ENCODE measurements at places on chromosomes 12 and 14.

- no peak for DNase-seq
Measured at GRCh38 chr14:99790978-99791376, 2.2 kb upstream of the EML1 start.

DNA sequence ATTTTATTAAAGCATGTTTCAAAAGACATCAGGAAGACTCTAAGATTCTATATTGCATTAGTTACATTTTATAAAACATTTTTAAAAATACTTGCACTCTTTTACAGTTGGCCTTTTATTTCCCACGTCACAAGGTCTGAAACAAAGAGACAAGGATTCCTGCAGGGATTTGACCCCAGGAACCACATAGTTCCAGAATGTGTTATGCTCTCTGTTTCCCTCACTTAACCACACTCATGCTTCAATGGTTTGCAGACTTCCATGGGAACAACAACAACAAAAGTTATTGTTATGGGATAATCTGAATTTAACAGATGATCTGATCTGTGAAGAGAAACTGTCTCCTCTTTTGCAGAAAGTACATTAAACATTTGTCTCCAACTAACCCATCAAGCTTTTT, 104.3 kb upstream of the PPFIA2 start:
- DNase-seq = no peak

- DNase-seq = no peak
Measured at GRCh38 chr12:75735853-75736252, 224.4 kb upstream of the KRR1 start.

GRCh38 chr12:61821381-61821780, 438.8 kb upstream of the USP15 start:
- no peak for DNase-seq

- DNase-seq = no peak
Measured at GRCh38 chr14:99538275-99538674, 57.1 kb downstream of the CCNK start.

DNA sequence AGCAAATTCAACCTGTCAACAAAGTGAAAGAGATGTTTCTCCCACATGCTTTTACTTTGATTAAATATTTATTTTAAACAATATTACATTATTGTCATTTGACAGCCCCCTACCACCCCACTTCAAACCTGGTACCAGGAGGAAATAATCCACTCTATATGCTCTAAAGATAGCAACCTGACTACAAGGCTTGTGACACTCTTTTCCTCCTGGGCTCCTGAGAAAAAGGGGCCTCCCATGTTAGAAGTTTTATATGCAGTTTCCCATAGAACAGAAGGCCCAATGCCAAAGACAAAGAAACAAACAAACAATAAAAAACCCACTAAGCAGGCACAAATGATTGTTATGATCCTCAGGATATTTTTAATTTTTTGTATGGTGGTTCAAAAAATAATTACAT, 73.6 kb downstream of the RPS29 start:
- no peak for DNase-seq

- DNase-seq = no peak
Measured at GRCh38 chr12:2539938-2540337, 254.8 kb upstream of the FKBP4 start.

- no peak for DNase-seq
Measured at GRCh38 chr12:129028844-129029243, 175.6 kb downstream of the GLT1D1 start.

DNA sequence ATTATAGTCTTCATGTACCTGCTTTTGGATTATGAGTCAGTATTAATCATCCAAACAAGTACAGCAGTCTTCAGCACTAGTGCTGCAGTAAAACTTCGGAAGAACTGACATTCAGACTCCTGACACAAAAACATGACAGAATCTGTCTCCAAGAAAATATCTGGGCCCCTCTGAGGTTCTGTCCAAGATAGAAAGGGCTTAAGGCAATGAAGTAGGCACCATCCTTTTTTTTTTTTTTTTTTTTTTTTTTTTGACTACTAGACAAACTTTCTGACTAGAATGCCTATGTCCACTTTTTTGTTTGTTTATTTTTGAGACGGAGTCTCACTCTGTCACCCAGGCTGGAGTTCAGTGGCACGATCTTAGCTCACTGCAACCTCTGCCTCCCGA, 112.5 kb downstream of the MED13L start:
- peak; percentile 49 for DNase-seq

DNA sequence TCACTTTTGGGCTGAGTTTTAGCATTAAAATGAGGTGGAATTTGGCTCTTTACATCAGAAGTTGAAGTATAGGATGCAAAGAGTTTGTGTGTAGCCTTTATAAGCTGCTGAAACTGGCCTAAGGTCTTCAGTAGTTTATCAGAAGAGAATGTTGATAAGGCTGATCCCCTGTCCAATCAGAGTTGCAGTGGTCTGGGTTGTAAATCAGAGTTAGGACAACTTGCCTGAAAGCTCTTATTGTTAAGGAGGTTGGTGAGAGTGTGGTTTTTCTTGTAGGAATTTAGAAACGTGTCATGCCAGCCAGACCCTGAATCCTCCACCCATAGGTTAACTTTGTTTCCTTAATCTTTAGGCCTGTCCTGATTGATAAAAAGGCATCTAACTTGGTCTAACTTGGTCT, 143.5 kb downstream of the ST8SIA1 start:
- DNase-seq = no peak

DNA sequence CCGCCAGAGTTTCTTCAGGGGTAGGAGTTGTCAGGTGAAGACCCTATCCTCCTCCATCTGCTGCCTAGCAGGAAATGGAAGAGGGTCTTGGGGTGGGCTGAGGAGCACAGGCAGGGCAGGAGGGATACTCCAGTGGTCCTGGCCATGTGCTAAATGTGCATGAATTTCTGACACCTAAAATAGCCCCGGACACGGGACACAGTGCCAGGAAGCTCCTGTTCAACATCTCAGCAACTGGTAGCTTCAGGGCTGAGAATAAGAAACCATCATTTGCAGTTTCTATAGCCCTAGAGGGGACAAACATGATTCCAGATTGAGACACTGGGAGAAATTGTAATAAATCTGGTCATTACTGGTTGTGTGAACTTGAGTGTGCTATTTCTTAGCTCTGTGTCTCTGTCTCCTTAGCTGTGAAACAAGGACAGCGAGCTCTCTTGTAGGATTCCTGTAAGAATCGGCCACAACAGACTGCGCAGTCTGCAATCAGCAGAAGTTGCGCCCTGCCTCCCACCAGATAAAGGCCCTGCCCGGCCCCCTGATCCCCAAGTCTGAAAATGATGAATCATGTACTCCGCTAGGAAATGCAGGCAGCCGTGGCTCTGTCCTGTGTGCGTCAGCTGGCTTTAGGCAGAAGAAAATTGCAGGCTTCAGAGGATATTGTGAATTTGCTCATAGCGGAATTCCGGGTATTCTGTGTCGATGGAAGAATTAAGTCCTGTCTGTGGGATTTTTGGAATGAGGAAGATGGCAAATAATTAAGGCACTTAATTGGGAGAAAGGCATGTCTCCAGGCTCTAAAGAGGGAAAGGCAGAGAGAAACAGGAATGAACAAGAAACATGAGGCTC, 35.2 kb upstream of the MEG3 start:
- peak; percentile 86 for DNase-seq

DNA sequence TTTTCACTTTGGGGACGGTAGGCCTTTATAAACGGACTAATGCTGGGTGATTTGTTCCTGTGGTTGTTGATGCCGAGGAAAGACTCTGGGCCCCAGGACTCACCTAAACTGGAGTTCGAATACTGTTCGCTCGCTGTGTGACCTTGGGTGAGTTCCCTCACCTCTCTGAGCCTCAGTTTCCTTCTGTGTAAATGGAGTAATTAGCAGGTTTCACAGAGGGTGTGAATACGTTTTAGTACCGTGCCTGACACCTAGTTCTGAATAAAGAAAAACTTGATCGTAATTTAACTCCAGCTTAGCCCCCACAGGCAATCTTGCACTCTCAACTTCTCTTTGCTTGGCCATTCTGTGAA, 505 bp downstream of the UBE3B start:
- DNase-seq = no peak

DNA sequence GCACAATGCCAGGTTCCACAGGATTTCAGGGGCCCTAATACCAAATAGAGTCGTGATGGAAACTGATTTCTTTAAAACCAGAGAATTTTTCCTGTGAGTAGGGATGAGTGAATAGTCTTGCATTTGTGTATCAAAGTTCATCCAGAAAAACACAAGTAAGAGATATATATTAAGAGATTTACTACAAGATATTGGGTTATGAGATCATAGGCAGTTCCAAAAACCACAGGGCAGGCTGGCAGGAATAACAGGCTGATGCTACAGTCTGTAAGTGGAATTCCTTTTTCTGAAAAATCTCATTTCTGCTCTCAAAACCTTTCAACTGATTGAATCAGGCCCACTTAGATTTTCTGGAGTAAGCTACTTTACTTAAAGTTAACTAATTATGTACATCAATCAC, 1756.2 kb upstream of the SEL1L start:
- peak; percentile 18 for DNase-seq

DNA sequence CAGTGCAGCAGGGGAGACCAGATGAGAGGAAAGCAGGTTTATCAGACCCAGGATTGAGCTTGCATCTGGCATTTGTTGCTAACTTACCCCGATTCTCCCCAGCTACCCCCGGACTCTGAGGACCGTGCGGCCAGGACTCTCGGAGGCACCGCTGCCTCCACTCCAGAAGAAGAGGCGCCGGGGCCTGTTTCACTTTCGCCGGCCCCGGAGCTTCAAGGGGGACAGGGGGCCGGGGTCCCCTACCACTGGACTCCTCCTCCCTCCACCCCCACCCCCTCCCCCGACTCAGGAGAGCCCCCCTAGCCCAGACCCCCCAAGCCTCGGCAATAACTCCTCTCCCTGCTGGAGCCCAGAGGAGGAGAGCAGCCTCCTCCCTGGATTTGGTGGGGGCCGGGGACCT, 6.5 kb upstream of the CPNE6 start:
- no peak for DNase-seq

DNA sequence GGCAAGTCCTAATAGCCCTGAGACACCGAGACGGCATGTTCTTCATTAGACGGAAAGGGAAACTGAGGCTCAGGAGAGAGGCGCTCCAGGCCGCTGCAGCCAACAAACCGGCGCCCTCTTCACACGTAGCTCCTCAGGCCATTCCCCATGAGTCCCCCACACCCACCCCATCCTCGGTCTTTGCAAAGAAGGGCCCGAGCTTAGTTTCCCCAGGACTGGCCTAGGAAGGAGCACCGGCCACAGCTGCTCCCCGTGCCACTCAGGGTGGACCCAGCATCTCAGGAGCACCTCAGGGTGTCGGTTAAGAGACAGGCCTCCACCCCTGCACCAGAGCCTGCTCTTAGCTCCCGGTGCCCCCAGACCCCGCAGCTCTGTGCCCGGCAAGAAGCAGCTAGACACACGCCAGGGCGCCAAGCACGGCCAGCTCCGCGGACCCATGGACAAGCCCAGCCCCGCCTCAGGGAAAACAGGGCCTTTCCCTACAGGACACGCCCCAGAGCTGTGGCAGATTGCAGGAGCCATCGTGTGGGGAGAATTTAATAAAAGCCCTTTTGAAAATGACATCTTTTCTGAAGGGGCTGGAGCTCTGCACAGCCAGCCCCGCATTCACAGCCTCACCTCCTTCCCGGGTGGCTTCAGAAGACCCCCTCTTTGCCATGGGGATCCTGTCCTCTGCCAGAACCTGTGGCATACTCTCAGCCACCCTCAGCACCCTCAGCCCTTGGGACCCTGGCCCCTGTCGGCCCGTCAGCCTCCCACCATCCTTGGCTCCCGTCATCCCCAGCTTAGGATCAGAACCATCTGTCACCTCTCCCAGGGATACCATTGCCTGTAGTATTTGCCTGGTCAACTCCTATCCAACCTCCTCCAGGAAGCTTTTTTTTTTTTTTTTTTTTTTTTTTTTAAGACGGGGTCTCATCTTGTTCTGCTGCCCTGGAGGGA, 59.7 kb downstream of the LGMN start:
- DNase-seq = no peak

DNA sequence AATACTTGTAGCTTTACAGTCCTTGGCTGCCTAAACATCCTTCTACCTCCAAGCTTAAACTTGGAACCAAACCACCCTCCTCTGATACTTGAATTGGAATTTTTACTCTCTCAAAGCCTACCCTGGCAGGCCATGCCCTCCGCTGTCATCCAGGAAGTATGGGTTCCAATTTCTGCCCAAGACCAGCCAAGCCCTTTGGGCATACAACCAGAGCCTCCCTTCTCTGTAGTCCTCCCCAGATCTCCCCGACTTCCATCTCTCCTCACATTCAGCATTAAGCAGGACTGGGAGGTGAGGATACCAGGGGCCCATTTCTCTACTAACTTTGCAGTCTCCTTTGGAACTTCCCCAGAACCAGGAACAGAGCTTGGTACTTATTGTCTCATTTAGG, 369 bp upstream of the DHH start:
- DNase-seq = no peak

DNA sequence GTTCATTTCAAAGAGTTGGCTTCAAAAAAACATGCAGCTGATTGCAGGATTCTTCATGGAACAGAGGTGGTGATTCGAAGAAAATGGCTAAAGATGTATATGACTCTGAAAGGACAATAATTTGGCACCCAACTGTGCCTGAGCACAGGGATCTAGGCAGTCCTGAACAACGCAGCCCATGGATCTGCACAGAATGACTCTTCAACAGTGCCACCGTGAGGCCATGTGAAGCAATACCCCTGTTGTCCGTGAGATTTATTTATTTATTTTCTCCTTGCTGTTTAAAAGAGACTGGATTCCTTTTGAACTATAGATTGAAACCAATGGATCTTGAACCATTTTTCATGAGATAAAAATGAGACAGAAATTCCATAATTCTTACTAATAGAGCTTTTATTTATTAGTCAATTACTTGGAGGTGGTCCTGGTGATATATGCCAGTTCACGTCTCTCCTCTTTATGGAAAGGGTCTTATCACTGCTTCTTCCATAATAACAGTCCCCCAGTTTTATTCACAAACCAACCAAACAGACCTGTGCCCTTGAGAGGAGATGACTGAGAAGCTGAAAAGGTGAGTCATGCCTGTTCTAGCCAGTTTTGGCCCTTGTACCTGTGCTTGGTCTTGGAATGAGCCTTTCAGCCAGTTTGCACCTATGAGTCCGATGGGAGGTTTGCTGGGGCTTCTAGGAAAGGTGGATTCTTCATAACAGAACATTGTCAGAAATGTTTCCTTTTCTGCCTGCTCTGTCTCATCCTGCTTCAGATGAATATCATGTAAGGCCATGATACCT, 1598.3 kb downstream of the AACS start:
- DNase-seq = no peak

- no peak for DNase-seq
Measured at GRCh38 chr12:53938326-53939140, at the start of gene HOXC13. TSS of gene HOXC13 (plus strand) at chr12:53938831. CDS start at chr12:53938907, 76 bp downstream.

DNA sequence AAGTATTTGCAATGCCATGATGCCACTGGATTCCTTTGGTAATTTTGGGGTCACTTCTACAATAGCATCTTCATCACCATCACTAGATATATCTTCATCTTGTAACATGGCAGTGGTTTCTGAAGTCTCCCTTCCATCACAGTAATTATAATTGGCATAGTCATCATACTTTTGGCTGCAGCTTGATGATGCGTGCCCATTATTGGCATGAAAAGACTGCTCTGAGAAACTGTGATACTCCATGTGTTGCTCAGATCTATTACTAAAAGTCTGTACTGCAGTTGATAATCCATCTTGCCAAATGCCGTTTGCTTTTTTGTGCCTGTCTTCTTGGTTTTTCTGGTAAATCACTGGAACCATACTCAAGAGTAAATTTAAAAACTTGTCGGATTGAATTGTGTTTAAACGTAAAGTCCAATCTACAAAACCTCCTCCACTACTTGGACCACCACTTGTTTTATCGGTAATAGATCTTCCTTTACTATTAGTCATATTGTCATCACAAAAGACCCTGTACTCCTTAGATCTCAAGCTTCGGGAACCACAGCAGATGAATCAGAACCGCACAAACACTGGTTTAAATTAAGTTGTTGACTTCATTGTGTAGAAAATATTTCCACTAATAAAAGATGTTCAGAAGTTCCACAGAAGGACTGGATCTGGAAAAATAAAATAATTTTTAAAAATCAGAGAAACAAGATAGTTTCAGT, 29.9 kb downstream of the SLC41A2 start:
- DNase-seq = no peak

All from adipocyte (in vitro differentiated cells).